ENCODE measurements at places on chromosomes 5 and 9.

DNA sequence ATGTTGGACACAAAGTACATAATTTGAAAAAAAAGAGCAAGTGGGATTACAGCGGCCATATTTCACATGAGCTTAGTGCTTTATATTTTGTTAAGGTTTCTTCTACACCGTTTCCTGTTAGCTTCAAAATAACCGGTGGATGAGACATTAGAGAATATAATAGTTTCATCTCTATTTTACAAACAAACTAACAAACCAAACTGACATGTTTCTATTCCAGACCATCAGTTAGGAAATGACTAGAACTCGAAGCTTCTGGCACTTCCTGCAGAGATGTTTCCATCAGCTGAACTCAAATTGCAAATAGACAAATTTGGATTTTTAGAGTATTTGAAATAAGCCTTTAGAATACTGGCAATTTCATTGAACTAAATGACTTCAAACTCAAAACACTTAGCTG, 86.5 kb downstream of the MTRR start:
- DNase-seq = no peak

DNA sequence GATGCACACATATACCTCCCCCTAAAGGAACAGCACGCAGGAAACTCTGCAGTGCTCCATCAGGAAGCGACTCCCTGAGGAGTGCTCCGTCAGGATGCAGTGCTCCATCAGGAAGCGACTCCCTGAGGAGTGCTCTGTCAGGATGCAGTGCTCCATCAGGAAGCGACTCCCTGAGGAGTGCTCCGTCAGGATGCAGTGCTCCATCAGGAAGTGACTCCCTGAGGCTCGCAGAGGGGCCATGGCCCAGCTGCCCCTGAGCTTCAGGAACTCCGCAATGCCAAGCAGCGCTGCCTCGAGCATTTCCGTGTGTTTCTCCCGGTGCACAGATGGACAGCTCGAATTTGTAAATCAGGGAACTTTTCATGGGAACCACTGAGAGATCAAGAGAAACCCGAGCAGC, 88.1 kb downstream of the PAX5 start:
- no peak for DNase-seq

- no peak for DNase-seq
These were observed 3.4 kb downstream of the IL13 start for GRCh38 chr5:132661231-132662003.

GRCh38 chr5:50853151-50853550, 186.7 kb downstream of the PARP8 start:
- DNase-seq = no peak

DNA sequence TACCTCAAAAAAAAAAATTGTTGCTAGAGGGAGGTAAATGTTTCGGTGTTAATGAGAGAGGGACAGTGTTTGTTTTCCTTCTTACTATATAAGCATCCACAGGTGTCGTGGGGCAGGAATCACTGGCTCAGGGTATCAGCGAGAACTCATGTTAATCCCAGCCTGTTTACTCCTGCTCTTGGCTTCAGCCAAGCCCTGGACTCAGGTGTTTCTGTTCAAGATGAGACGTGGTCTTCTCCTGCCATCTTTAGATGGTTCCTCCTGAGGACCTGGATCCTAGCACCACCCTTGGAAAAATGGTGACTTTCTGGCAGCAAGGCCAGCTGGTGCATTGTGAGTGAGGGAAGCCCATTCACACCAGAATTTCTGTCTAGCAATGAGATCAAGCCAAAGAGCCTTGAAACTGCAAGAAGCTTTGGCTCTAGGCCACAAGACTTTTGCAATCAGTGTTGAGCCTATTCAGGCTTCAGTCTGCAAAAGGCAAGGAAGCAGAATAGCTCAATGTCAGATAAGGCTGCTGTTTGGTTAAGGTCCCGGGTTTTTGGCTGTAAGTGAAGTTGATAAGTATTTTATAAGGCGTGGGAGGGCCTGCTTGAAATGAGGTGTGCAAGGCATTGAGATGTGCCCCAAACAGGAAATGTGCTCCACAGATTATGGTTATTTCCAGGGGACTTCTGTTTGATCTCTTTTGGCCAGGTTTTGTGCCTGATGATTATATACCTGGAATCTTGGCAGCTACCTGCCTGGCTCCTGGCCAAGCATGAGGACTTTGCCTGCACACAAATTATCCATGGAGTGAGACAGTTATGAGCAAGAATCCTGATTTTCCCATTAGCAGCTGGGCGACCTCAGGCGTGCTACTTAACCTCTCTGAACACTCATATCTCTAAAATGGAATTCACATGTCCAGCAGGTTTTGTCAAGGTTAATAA, 99.8 kb downstream of the TENT4A start:
- DNase-seq = no peak

- no peak for DNase-seq
These were observed 116.5 kb downstream of the PSD2 start for GRCh38 chr5:139912158-139912557.

DNA sequence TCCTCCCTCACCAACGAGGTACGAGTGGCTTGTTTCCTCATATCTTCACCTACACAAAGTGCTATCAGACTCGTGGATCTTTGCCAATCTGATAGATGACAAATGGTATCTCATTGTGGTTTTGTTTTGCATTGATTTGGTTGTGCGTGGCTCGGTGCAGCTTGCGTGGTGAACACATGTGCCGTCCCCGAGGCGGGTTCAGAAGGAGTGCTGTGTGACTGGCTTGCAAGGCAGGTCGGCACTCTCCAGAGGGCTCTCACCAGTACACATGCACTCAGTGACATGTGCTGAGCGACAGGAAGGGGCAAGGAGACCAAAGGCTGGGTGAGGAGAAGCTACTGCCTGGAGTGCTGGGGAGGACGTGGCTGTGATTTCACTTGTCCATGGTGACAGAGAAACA, 95.3 kb upstream of the PITX1 start:
- DNase-seq = no peak

GRCh38 chr9:117992006-117992405, 287.8 kb downstream of the TLR4 start:
- DNase-seq = no peak

- DNase-seq = no peak
These were observed 34.6 kb upstream of the JADE2 start for GRCh38 chr5:134490925-134491271.

DNA sequence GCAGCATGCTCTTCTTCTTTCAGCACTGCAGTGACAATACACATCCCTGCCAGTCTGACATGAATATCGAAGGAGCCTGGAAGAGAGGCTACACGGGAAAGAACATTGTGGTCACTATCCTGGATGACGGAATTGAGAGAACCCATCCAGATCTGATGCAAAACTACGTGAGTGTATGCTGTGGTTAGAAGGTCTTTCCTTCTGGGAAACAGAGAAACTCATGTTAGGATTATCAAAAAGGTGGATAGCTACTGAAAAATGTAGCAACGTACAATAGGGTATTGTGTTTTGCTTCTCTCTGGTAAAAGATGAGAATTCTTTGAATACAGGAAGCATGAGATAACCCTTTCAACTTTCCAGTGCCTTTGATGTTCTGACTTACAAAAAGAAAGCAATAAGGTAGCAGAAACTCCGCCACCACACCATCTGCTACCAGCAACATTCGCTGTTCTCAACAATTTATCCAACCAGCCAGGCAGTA, 133.3 kb downstream of the PCSK5 start:
- no peak for DNase-seq

GRCh38 chr5:103621548-103621930, 59.0 kb upstream of the NUDT12 start:
- DNase-seq = no peak

GRCh38 chr5:180137401-180138213, 66.0 kb upstream of the RNF130 start:
- DNase-seq = no peak

DNA sequence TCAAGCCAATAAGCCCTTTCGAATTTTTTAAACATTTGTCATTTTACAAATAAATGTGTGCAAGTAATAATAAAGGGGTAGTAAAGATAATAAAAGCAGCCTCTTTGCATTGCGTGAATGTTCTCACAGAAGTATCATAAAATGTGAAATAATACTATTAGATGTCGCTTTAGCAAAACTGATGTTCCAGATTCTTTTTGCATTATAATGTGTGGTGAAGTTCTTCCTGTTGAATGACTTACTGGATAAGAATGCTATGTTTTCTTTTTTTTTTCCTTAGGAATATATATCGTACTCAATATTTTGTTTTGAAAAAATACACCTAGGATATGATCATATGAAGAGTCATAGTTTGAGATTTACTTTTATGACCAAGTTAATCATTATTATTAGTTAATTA, 85.2 kb upstream of the CDH12 start:
- DNase-seq = no peak

DNA sequence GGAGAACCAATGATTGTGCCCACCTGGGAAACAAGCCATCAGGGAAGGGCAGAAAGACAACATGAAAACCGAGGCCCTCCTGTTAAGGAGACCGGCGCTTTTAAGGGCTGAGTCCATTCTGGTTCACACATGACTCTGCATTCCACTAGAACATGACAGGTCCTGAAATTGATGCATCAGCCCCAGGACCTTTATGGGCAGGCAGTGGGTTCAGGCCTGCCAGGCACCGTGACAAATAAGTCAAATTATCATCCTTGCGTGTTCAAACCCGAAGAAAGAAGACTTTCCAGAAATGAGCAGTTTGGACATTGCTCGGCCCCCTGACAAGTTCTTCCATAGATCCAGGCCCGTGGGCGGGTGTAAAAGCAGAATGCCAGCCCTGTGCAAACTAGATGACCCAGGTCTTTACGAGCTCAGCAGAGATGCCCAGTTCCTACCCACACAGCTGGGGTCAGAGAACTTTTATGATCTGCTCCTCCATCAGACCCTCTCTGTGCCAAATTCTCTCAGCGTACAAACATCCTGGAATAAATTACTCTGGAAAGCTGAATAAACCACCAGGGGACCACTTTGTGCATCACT, 295.5 kb upstream of the WWC1 start:
- DNase-seq = no peak

DNA sequence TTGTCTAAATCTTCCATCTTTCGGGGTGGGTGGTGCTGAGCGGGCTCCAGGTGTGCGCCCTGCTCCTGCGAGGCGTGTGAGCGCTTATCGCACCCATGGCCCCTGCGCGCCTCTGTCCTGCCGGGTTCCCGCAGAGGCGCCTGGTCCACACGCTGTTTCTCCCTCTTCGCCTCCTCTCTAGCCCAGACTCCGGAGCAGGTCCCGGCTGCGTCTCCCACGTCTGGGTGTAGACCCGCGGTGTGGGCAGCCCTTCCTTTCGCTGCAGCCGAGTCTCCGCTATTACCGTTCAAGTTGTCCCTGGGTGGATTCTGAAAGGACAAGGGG, 40.5 kb upstream of the PLEKHG4B start:
- no peak for DNase-seq

GRCh38 chr9:1453636-1454035, 403.5 kb downstream of the DMRT2 start:
- no peak for DNase-seq

DNA sequence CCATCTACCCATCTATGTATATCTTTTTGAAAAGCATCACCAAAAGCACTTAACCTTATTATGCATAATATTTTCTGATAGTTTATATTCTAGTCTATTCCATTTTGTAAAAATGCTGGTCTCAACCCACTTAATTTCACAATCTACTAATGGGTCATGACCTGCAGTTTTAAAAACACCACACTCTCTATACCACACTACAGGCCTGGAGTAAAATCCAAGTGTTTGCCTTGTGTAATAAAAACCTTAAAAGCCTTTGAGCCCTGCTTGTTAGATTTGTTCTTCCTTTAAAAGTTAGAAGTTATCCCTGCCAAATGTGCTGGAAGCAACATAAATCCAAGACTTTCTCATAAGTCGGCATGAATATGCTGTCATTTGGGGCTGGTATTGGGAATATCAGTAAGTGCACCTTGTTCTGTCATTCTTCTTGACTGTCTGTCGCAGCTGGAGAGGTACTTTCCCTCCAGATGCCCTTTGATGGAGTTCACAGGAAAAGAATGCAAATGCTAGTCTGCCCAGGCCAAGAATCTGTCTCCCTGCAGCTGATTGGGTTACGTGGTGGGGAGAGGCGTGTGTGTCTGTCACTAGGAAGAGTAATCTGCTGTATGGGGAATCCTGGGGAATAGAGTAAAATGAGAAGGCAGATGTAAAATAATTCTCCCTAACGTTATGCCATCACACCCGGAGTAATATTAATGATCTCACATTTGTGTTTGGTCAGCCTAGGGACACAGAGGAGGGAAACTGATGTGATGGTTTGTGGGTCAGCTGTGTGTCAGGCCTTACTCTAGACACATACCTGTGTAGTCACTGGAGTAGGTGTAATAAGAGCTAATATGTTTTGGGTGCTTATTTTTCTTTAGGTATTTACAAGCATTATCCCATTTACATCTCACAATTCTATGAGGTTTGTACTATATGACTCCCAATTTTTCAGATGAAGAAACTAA, 79.4 kb downstream of the ZNF366 start:
- no peak for DNase-seq

DNA sequence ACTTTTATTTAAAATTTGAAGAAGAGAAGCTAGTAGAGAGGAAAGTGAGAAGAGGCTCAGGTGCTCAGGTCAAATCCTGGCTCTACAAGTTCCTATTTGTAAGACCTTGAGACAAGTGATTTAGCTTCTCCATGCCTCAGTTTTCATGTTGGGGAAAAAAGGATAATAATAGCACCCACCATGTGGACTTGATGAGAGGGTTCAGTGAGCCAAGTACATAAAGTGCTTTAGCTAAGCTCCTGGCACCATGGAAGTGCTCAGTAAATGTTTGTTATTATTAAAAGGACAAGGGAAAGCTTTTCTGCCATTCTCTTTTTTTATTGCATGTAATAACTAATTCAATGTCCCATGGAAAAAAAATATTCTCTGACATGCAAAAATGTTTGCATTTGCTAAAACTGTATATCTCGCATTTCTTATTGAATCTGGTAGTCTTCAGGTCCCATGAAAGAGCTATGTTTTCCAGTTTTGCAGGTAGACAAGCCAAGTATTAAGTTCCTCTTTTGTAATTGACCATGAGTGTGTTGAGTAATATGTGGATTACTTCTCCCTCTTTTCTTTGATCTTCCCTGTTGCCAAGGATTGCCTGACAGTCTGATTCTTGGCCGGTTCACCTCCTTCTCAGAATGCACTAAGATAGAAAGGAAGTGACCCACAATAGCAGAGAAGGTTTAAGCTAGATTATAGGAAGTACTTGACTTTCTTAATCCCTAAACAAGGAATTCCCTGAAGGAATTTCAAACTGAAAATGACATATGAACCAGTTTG, 45.6 kb upstream of the TRIM32 start:
- no peak for DNase-seq

DNA sequence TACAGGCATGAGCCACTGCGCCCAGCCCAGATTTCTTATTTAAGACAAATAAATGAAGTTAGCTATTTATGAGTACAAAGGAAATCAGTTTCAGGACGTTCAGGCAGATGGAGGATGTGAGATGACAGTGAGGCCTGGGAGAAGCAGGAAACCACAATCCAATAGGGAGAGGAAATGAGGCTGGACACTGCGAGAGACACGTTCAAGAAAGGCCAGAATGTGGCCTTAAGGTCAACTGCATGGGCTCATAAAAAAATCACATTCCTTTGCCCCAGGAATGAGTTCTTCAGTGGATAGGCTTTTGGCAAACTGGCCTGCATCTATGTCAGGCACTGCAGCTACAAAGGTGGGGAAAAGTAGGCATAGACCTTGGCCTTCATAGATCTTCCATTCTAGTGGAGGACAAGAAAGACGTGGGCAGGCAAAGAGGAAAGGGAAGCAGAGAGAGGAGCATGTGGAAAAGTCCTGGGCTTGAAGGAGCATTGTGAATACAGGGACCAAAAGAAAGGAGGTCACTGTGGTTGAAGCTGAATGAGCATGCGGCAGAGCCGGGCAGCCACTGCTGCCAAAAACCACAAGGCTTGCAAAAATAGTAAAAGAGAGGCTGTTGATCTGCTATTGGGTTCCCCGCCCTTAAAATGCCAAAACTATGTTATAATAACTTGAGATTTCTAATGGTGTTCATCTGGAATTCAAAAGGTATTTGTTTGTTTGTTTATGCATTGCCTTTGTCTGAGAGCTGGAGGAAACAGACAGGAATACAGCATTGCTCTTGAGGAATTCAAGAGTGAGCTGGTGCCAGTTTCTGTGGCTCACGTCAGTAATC, 133.0 kb downstream of the GNA14 start:
- no peak for DNase-seq
